NCI-H2081 treated with DMSO at 0.1 percent for 48 hours (cell line): ENCODE measurements at places on chromosomes 12 and 14.

DNA sequence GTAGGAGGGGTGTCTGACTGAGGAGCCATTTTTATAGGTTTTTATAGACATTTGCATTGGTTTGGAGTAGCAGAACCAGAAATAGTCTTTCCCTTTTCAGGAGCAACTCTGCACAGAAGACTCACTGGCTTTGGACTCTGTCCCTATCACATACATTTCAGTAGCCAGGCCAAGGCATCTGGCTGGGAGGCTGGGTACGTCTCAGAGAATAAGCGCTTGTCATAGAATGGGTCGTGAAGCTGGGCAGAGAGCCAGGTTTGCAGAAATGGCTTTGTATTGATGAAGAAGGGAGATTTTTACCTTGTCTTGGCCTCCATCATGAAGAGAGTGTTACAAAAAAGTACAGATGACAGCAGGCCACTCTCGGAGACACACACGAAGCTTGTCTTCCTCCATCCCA is 98.6 kb downstream of the CACNA1C start:
- no peak for DNase-seq

DNA sequence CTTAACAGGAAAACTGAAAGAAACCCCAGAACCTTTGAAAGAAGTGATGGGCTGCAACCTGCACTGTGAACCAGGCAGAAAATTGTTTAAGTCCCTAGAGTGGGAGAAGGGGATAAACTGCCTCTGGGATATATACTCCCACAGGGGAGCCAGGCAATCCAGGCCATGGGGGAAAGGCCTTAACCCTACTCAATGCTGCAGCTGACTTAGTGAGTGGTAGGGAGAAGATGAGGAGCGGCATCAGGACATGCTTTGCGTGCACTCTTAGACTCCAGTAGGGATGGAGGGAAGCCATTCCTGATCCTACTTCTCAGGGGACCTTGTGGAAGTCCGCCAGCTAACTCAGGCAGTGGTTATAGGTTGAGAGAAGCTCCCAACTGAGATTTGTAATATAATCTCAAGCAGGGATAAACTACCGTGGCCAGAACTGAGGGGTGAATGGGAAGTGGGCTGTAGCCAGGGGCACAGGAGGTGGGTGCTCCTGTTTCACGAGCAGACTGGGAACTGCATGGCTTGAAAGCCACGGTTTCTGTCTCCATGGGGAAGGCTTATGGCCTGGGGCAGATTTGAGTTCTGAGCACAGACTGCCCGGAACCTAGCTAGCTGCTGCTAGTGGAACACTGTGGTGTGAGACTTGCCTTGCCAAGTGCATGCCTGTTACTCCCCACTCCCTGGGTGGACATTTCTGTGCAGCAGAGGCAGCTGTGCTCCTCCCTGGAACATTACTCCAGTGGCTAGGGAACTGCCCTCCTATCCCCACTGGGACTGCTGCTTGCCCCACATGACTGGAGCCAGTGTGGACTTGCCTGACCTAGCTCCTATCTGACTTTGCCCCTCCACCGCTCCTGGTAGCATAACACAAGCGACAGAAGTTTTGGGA is 119.2 kb upstream of the SCAF11 start:
- no peak for DNase-seq

- no peak for DNase-seq
These were observed 33.0 kb downstream of the CDKL1 start for GRCh38 chr14:50363714-50364111.

GRCh38 chr12:724194-724855 is 28.1 kb upstream of the WNK1 start:
- no peak for DNase-seq

GRCh38 chr12:2384533-2385351 is 332.0 kb downstream of the CACNA1C start:
- DNase-seq = no peak

DNA sequence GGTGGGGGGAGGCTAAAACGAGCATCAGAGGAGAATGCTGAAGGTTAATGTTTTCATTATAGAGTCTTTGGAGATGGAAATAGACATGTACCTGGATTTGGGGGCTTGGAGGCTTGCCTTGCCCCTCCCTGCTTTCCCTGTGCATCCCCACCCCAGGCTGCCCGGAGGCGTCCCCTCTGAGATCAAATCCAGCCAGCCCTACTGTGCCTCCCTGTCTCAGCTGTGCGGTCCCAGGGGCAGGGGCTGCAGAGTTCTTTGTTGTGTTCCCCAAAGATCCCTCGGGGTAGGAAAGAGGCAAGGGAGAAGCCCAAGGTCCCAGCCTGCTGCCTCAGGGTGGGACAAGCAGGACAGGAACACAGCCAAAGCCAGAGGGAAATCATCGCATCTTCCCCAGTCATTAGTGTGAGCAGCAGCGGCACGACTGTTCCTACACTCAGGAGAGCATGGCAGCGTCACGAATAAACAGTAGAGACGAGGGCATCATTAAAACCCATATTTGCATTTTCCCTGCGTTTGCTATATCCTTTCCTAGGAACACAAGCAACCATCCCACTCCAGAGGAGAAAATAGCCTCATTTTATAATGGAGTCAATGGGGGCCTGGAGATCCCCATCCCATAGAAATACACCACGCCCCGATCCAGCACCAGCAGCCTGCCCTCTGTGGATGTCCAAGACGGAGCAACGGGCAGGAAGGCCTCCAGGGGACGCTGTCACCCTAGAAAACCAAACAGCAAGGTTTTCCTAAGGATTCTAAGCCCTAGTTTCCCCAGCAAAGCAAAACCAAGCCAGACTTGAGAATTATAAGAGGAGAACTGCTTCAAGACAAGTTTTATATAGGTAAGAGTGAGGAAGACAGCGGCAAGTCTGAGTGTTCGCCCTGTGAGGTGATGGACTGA is 32.4 kb downstream of the ANO2 start:
- DNase-seq = no peak

- DNase-seq = no peak
These were observed 52.9 kb downstream of the PEBP1 start for GRCh38 chr12:118188690-118189371.

DNA sequence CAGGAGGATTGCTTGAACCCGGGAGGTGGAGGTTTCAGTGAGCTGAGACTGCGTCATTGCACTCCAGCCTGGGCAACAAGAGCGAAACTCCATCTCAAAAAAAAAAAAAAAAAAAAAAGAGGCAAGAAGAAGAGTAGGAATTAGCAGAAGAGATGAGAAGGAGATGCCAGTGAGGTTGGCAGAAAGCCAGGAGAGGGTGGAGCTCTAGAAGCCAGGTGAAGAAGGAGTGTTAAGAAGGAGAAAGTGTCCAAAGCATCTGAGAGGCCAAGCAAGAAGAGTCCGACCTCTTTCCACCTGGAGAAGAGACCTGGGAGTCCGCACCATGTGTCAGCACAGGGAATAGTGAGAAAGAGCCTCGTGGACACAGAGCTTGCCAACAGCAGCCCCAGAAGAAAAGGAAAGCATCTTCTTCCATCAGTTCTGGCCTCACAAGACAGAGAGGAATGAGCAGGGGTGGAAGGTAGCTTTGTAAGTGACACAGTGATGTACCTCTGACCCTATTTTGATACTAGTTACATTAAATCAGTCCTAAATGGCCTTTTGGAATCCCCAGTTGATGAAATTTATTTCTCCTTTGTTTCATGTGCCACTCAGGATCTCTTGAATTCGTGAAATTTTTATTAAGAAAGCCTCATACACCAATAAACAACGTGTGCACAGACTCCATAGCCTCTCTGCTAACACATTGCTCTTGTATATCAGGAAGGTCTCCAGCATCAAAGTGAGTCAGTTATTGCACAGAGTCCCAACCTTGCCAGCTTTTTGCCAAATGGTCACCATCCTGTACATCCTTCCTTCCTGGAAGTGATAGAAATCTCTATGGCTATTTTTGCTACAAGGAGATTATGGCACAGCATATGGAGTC is 70.6 kb downstream of the SAMD4A start:
- DNase-seq = no peak

DNA sequence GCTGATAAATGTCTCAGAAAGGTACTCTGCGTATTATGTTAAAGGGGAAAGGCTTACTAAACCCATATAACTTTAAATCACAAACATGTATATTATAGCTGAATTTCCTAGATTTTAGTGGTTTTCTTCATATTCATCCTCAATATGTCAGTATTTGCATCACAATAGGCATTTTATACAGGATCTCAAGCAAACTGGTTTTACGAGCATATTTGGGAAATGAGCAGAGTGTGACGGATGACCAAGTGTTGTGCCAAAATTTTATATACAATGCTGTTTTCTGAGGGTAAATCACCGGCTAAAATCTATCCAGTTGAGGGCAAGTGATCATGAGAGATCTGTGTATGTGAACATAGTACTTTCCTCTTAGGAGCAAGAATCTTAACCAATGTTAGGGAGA is 8.4 kb downstream of the CPM start:
- DNase-seq = no peak

DNA sequence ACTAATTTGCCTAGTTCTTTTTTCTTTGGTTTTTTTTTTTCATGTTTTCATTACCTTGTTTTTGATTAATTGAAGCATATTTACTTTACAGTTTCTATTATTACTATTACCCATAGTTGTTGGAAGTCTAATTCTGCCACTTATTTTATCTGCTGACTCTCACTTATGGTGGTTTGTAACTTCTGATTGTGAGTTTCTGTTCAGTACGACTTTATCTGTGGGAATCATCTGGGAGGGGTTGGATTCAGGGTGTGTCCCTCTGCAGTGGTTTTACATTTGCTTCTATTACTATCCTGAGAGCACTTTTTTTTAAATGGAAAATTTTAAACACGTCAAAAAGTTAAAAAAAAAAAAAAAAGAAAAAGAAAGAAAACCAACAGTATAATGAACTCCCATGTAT is 26.4 kb upstream of the SOS2 start:
- no peak for DNase-seq

DNA sequence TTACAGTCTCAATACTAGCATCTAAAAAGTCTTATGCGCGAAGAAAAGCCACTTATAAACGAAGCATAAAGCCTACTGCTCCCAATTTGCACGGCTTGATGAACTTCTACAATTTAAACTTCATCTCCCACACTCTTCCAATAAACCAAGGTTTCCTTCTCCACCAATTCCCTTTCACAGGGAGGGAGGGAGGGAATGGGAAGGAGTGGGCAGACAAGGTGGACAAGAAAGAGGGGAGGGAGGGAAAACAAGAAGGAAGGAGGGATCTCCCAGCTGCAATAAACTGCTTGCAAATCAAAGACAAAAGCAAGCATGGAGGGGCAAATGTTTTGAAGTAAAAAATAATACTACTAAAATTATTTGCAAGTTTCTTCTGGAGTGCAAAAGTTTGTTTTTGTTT is 64.5 kb downstream of the MED13L start:
- DNase-seq = no peak

- no peak for DNase-seq
These were observed 17.5 kb downstream of the CBX5 start for GRCh38 chr12:54262403-54262925.

GRCh38 chr12:83106873-83107272 is 420.2 kb downstream of the TMTC2 start:
- DNase-seq = no peak

GRCh38 chr14:100841761-100842403 is 16.0 kb downstream of the MEG3 start:
- DNase-seq = peak; percentile 72

- no peak for DNase-seq
These were observed 1.7 kb downstream of the ZNF410 start for GRCh38 chr14:73888460-73888725.

GRCh38 chr12:9032202-9032964 is 43.0 kb downstream of the KLRG1 start:
- no peak for DNase-seq

GRCh38 chr14:103716091-103716801 is 636 bp downstream of the ZFYVE21 start:
- DNase-seq = no peak

GRCh38 chr14:51602310-51602709 is 49.4 kb upstream of the FRMD6 start:
- no peak for DNase-seq

DNA sequence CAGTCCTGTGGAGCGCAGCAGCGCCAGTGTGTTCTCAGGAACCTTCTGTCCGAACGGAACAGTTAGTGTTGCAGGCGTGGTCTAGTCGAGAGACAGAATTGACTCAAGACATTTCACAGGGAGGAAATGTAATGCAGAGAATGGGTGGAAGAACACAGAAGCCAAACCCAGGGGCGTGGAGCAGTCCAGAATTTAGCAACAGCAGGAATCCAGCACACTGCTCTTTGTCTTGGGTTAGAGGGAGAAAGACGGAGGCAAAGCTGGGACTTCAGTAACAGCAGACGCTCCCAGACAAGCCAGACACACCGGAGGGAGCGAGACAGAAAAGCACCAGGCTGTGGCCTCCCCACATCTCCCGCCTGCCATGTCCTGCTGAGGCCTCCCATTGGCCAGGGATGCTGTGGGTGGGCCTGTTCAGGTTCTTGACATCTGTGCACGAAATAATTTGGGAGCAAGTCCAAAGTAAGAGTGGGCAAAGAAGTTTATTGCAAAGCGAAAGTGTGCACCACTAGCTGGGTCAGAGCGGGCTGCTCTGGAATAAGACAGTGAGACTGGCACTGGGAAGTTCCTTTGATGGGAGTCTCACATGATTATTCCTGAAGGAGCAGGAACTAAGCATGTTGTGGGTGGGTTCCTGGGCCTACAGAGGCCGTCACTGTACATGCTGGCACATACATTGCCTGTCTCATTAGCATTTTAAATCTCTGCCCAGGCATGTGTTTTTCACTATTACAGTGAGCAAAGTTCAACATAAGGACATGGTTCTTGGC is 339.3 kb upstream of the SFSWAP start:
- no peak for DNase-seq

- no peak for DNase-seq
These were observed 4.5 kb upstream of the MAGOHB start for GRCh38 chr12:10617863-10618262.

GRCh38 chr12:91922139-91922538 is 223.5 kb downstream of the BTG1 start:
- DNase-seq = no peak

- no peak for DNase-seq
These were observed 17.4 kb downstream of the FZD10 start for GRCh38 chr12:130179621-130180020.

DNA sequence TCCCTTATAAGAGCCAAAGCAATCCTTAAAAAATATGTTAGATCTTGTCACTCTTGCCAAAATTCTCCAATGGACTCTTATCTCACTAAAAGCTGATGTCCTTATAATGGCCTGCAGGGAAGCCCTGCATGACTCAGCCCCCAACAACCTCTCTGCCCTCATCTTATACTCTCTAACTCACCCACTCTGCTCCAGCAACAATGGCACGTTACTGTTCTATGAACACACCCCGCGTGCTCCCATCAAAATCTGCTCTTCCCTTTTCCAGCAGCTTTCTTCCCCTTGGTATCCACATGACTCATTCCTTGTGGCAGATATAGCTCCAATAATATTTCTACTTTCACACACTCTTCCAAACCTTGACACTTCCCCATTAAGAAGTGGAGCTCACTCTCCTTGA is 108.1 kb downstream of the DENND5B start:
- DNase-seq = no peak

DNA sequence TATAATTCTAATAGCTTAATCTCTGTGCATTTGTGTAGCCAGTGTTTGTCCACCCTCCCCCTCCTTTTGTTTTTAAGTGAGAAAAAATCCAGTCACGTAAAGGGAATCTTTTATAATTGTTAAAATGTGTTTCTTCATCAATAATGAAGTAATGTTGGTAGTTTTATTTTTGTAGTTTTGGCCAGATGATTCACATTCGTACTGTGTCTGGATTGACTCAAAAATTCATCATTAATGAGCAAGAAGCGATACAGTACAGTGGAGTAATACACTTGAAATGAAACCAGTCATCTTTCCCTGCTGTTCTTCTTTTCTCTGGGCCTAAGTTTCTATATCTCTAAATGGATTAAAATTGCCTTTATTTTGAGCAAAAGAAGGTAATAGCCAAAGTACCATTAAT is 86.5 kb downstream of the SRGAP1 start:
- DNase-seq = no peak
